Umbilical cord (tissue), 2 donors: ENCODE measurements at places on chromosomes 6 and 20. TPM values are rescaled to one million over a fixed set of nuclear protein-coding genes. Genes with fewer than 3 reads are reported as not detected.

The VNN1 gene
- total RNA-seq = 1.4 TPM

The SAMD3 gene
- total RNA-seq = 9.1 TPM

- peak; percentile 95 for DNase-seq
Measured at GRCh38 chr6:52595000-52595795, 18.3 kb upstream of the TRAM2 start.

DNA sequence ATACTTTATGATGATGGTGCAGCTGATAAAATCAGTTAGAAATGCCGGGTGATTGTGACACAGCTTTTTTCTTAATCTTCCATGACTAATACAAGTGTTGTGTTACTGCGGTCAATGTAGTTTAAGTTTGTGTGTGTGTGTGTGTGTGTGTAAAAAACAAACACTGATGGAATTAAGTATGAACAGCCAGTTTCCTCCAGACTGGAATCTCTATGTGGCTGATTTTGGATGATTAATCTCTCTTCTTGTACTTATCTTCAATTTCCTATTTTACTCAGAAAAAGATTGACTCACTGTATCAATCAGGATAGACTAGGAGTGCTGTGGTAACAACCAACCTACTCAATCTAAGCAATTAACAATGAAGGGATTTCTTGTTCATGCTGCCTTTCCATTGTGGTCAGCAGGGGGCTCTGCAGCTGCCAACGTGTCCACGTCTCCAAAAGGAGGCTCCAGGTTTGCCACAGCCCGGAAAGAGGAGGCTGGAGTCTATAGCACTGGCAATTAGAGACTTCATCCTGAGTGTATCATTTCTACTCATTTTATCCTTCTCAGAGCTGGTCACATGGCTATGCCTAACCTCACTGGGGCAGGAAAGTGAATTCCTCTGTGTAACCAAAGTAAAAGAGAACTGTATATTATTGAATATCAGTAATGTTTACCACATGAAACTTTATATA is 107.7 kb downstream of the CD109 start:
- no peak for DNase-seq

DNA sequence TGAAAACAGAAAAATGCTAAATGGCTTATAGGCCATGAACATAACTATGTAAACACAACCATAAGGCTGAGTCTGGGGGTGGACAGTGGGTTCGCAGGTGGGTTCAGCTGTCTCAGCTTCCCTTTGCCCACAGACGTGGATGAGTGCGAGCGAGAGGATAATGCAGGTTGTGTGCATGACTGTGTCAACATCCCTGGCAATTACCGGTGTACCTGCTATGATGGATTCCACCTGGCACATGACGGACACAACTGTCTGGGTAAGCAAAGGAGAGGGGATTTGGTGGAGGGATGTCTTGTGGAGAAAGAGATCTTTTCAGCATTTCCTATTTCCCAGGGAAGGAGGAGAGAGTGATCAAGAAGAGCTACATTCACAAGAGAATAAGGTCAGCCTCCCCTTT is 14.7 kb downstream of the SCUBE3 start:
- DNase-seq = no peak
